ENCODE measurements at places on chromosomes 6 and 20. TPM values are rescaled to one million over a fixed set of nuclear protein-coding genes. Genes with fewer than 3 reads are reported as not detected.

- H3K4me1 ChIP-seq = peaks cover 33% of the 10 kb centered on the region
- no peak overlapping the region for H3K4me3 ChIP-seq
- no peaks in the 10 kb centered on the region for H3K27me3 ChIP-seq
- H3K36me3 ChIP-seq = no peaks in the 10 kb centered on the region
- H3K27ac ChIP-seq = no peak overlapping the region
These were observed 84.9 kb downstream of the MKKS start for GRCh38 chr20:10349118-10349517.

DNA sequence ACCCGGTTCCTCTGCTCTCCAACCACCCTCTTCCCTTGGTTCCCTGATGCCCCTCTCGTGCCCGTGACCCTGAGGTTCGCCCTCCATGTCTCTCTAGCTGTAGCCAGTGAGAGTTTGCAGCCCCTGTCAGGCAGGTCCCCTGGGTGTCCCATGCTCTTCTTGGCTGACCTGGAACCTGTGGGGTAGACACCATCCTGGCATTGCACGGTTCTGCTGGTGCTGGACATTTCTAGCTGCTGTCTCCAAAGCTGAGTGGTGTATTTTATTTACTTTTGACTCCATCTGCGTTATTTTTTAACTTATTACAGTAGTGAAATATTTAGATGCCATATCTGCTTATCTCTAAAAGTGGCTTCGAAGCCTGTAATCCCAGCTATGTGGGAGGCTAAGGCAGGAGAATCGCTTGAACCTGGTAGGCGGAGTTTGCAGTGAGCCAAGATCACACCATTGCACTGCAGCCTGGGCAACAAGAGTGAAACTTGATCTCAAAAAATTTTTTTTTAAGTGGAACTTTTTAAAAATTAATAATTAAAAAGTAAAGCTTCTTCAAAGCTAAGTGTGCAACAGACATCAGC lies 12.5 kb downstream of the ENTPD6 start:
- peaks cover 5% of the 10 kb centered on the region for H3K36me3 ChIP-seq
- H3K27me3 ChIP-seq = no peaks in the 10 kb centered on the region
- no peak for DNase-seq
- no peaks in the 10 kb centered on the region for H3K4me1 ChIP-seq
- H3K27ac ChIP-seq = no peak overlapping the region

- H3K27me3 ChIP-seq = peaks cover 54% of the 10 kb centered on the region
- DNase-seq = no peak
- H3K4me3 ChIP-seq = no peak overlapping the region
- no peak overlapping the region for H3K27ac ChIP-seq
- H3K4me1 ChIP-seq = no peaks in the 10 kb centered on the region
These were observed 2.8 kb downstream of the SLC12A5 start for GRCh38 chr20:46031701-46032254.

- no peaks in the 10 kb centered on the region for H3K4me1 ChIP-seq
- no peak for DNase-seq
- peaks cover 6% of the 10 kb centered on the region for H3K27me3 ChIP-seq
- H3K4me3 ChIP-seq = no peak overlapping the region
- H3K36me3 ChIP-seq = no peaks in the 10 kb centered on the region
These were observed 70.0 kb downstream of the ESR1 start for GRCh38 chr6:151877458-151877857.

DNA sequence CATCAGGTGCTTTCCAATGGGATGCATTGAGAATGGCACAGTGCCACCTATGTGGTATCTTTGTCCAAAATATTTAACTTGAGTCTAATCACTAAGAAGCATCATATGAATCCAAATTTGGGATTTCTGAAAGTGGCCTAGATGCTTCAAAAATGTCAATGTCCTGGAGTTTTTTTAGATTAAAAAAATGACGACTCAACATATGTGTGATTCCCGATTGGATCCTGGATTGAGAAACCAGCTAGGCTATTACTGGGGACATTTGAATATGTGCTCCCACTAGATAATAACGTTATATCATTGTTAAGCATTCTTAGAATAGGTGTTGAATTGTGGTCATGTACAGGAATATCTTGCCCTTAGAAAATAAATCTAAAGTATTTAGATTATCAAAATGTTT lies 189.2 kb downstream of the TBXT start:
- no peak overlapping the region for H3K4me3 ChIP-seq
- no peak for DNase-seq
- H3K4me1 ChIP-seq = no peaks in the 10 kb centered on the region
- H3K27ac ChIP-seq = no peak overlapping the region

The C6orf15 gene
- not detected for total RNA-seq

GRCh38 chr6:75171567-75171966 lies 34.3 kb downstream of the COL12A1 start:
- no peaks in the 10 kb centered on the region for H3K4me1 ChIP-seq
- H3K36me3 ChIP-seq = no peaks in the 10 kb centered on the region
- no peak for DNase-seq

The SLC22A1 gene
- 1.5 TPM for total RNA-seq

GRCh38 chr20:47753576-47754387 lies 31.5 kb downstream of the SULF2 start:
- H3K4me1 ChIP-seq = peaks cover 3% of the 10 kb centered on the region
- no peak overlapping the region for H3K4me3 ChIP-seq
- no peak for DNase-seq
- H3K27me3 ChIP-seq = no peaks in the 10 kb centered on the region
- peaks cover 1% of the 10 kb centered on the region for H3K36me3 ChIP-seq

- no peaks in the 10 kb centered on the region for H3K27me3 ChIP-seq
- peaks cover 25% of the 10 kb centered on the region for H3K36me3 ChIP-seq
- no peak overlapping the region for H3K4me3 ChIP-seq
- peaks cover 97% of the 10 kb centered on the region for H3K4me1 ChIP-seq
- DNase-seq = no peak
These were observed 9.0 kb downstream of the FKBP1A start for GRCh38 chr20:1383623-1384404.

The FAM83D gene
- total RNA-seq = 10.4 TPM

DNA sequence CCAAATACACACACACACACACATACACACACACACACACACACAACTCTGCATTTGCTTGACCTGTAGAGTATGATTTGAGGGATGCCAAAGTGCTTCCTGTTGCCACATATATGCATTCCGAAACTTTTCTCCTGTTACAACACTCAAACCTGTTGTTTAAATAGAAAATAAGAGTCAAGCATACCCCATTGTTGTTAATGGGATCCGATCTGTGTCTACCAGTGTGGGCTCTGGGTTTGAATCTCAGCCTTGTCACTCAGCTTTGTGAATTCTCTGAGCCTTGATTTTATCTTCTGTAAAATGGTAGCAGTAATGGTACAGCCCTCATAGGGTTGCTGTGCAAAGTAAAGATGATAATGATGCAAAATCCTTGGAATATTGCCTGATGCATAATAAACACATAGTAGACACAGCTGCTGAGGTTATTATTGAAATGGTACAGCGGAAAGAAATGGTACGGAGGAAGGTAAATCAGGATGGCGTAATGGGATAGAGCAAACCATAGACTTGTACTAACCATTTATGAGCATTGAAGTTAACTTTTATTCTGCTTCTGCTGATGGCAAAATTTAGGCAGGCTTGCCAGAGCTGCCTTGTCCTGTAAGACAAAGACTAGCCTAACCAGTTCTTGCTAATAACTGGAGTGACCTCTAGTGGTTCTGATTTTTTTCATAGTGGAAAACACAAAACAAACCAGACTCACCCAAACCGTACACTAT lies 113.5 kb upstream of the PHACTR1 start:
- H3K27me3 ChIP-seq = peaks cover 43% of the 10 kb centered on the region
- H3K4me1 ChIP-seq = no peaks in the 10 kb centered on the region
- no peak overlapping the region for H3K4me3 ChIP-seq
- no peaks in the 10 kb centered on the region for H3K36me3 ChIP-seq

Data from activated T-cell treated with anti-CD3 and anti-CD28 coated beads, Interleukin-2, amount 50 U/mL, for 72 hours (primary cell).